ENCODE measurements at places on chromosomes 16 and 17.

GRCh38 chr17:4161192-4161966, 18.4 kb downstream of the CYB5D2 start:
- peak; percentile 82 for DNase-seq

DNA sequence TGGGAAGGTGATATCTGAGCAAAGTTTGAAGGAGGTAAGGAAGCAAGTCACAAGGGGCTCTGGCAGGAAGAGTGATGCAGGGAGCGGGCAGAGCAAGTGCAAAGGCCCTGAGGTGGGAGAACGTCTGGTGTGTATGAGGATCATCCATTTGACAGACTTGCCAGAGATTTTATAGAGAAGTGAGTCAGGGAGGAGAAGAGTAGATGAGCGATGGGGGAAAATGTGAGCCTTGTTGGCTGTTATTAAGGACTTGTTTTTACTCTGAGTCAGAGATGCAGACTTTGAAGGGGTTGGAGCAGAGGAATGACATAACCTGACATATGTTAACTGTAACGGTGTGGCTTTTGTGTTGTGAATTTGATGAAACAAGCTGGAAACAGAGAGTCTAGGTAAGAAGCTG, 3.5 kb upstream of the CLEC10A start:
- DNase-seq: peak; percentile 17

DNA sequence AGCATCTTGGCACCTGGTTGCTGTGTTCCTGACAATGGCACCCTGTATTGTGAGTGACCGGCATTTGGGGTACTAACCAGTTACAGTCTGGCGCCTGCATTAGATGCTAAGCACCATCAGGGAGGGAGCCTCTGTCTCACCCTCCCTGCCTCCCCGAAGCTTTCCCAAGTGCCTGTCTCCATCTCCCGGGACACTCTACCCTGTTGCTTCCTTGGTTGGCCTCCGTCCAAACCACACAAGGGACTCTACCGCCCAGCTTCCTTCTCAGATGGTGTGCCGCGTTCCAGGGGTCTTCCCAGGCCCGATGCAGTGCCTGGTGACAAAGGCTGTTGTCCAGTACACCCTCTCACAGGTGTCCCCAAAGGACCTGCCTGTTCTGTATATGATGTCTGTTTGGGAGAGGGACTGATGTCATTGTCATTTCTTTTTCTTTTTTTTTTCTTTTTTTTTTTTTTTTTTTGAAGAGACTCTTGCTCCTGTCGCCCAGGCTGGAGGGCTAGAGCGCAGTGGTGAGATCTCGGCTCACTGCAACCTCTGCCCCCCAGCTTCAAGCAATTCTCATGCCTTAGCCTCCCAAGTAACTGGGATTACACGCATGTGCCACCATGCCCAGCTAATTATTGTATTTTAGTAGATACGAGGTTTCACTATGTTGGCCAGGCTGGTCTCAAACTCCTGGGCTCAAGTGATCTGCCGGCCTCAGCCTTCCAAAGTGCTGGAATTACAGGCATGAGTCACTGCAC, 6.7 kb downstream of the SNN start:
- DNase-seq: no peak

GRCh38 chr16:57058291-57058861, 34.0 kb upstream of the CPNE2 start:
- DNase-seq: no peak

- DNase-seq: no peak
Observed at GRCh38 chr17:82978765-82979349, 100.6 kb upstream of the METRNL start.

DNA sequence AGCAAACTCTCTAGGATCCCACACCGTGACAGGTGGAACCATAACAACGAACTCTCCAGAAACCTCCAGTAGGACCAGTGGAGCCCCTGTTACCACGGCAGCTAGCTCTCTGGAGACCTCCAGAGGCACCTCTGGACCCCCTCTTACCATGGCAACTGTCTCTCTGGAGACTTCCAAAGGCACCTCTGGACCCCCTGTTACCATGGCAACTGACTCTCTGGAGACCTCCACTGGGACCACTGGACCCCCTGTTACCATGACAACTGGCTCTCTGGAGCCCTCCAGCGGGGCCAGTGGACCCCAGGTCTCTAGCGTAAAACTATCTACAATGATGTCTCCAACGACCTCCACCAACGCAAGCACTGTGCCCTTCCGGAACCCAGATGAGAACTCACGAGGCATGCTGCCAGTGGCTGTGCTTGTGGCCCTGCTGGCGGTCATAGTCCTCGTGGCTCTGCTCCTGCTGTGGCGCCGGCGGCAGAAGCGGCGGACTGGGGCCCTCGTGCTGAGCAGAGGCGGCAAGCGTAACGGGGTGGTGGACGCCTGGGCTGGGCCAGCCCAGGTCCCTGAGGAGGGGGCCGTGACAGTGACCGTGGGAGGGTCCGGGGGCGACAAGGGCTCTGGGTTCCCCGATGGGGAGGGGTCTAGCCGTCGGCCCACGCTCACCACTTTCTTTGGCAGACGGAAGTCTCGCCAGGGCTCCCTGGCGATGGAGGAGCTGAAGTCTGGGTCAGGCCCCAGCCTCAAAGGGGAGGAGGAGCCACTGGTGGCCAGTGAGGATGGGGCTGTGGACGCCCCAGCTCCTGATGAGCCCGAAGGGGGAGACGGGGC, 1.3 kb downstream of the SPN start:
- no peak for DNase-seq

DNA sequence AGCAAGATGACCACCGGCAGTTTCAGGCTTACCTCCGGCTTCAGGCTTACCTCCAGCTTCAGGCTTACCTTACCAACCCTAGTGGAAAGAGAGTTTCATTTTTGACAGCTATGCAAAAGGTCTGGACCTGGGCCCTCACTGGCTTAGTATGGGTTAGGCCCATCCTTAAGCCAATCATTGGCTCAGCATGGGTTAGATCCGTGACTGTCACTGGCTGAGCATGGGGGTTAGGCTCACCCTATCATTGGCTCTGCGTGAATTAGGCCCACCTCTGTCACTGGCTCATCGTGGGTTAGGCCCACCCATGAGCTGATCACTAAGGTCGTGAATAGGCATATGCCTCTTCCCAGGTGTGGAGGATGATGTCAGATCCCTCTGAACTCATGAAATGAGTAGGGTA, 8.1 kb downstream of the NDE1 start:
- DNase-seq: no peak

DNA sequence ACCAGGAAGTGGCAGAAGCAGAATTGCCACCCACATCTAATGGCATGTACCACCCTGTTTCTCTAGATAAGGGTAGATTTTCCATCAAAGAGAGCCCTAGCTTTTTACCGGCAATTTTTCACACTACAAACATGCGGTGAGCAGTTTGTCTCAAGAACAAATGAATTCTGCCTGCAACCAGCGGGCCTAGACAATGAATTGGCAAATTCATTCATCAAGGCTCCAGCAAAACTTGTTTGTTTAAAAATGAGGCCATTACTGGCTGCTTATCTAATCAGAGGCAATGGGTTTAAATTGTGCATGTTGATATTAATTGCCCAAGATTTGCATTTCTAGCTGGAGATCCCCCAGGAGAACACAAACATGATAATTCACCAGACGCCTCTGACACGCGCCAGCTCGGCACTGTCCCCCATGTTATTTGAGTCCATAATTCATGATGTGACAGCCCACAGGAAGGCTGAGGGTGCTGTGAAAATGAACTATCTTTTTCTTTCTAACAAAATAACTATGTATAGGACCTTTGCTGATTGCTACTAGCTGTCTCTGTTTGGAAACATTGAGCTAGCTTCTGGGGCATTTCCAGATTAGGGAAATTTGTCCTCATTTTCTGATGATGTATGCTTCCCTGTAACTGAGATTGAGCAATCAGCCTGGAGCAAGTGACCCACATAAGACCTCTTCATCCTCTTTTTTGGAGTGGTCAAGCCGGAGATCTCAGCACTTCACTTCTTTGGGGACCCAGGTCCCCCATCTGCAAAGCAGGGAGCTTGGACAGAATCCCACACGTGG, 80.8 kb downstream of the CNGB1 start:
- DNase-seq: no peak

- no peak for DNase-seq
Observed at GRCh38 chr16:26019381-26020242, 327.9 kb downstream of the HS3ST4 start.

DNA sequence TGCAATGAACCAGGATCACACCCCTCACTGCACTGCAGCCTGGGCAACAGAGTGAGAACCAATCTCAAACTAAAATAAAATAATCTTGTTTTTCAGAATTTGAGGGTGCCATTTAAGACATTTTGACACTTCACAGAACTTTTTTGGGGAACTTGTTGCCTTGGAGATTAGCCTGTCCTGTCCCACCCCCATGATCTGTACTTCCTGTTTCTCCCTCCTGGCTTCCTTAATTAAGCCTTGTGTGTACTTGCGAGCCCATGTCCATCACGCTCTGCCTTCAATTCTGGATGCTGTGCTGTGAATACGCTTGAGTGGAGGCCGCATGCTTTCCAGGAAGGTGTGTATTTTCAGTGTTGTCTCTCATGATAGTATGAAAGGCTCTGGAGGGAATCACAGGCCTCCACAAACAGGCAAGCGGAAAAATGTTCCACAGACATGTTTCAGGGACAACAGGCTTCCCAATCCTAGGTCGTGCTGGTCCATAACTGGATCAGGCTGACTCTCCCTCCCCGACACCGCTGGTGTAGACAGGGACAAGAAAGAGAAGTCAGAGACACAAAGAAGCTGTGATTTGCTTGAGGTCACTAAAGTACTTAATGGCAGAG, 56.9 kb downstream of the NOS2 start:
- DNase-seq: no peak

- DNase-seq: no peak
Observed at GRCh38 chr16:13833515-13833914, 86.4 kb upstream of the ERCC4 start.

GRCh38 chr16:84086341-84086740, 30.4 kb downstream of the MBTPS1 start:
- DNase-seq: no peak

- no peak for DNase-seq
Observed at GRCh38 chr16:30094541-30095165, 1.4 kb downstream of the YPEL3 start.

- DNase-seq: no peak
Observed at GRCh38 chr17:76952402-76952801, 84.2 kb downstream of the MGAT5B start.

GRCh38 chr17:3983606-3984484, 19.6 kb upstream of the ATP2A3 start:
- peak; percentile 37 for DNase-seq

- peak; percentile 26 for DNase-seq
Observed at GRCh38 chr16:31181102-31181830, 1.3 kb downstream of the FUS start.

DNA sequence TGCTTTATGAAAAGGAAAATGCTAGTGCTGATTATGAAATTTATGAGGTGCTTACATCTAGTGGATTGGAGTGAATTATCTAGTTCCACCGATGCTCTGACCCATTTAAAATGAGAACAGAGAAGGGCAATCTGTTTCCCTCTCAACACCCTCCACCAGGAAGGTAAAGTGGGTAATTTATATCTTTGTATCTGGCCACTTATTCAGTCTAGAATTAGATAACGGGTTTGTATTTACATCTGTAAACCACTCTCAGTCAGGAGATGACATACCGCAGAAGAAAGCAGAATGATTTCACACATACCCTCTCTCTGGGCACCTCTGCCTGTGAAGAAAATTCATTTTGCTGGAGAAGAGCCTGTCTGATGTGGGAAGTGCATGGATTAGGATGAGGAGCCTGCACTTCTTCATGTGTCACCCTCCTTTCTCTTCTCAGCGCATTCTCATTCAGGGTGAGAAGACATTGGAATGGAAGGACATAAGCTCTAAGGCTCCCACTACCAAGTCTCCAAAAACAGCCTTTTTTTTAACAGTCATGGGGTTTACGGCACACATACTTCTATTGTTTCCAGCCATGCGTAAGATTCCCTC, 646.7 kb upstream of the SALL1 start:
- no peak for DNase-seq

GRCh38 chr17:32610943-32611342, 124.2 kb downstream of the CDK5R1 start:
- DNase-seq: no peak

DNA sequence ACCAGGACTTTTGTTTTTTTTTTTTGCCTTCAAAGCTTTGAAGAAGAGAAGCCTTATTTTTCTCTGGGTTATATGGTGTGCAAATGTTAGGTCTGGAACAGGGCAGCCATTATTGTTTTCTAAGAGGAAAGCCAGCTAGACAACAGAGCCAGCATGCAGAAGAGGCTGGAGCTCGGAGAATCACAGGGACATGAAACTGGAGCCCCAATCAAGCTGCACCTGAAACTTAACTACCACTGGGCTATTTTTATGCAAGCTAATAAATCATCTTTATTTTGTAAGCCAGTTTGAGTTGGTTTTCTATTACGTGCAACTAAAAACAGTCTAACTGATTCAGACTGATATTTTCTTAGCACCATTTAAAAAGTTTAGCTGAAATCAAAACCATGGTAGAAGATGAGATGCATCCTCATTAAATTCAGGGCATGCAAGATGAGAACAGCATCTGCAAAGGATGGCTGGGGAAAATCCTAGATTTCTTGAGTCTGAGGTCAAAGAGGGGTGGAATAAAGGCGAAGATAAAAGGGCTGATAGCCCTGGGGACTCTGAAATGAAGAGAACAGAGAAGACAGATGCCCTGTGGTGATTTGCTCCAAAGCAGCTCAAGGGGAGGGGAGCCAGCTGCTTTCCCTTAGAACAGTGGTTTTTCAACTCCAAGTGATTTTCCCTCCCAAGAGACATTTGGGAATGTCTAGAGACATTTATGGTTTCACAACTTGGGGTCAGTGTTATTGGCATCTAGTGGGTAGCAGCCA, 177.1 kb upstream of the WSCD1 start:
- DNase-seq: no peak

- no peak for DNase-seq
Observed at GRCh38 chr16:30604316-30604947, 5.8 kb downstream of the ZNF689 start.

- DNase-seq: no peak
Observed at GRCh38 chr16:69169607-69170352, 17.2 kb upstream of the SNTB2 start.

- DNase-seq: no peak
Observed at GRCh38 chr16:8733849-8734540, 59.6 kb downstream of the ABAT start.

- DNase-seq: no peak
Observed at GRCh38 chr17:616407-616806, 98.2 kb downstream of the VPS53 start.

GRCh38 chr16:80389338-80389737, 151.5 kb upstream of the DYNLRB2 start:
- DNase-seq: no peak

DNA sequence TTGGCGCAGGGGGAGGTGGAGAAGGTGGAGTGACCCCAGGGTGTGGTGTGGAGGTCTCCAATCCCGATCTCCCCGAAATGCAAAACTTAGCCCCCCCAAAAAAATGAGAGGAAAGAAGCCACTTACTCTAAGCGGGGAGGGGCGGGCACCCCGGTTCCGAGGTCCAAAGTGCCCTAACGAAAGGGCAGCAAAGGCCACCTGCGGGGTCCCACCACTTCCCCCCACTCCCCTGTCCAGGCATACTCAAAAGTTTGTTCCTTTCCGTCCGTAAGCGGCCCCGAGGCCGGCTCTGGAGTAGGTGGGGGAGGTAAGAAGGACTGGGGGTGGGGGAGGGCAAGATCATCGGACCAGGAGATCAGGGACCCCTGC, 1.1 kb downstream of the TOX3 start:
- DNase-seq: no peak

- DNase-seq: peak; percentile 16
Observed at GRCh38 chr17:63398680-63399079, 47.4 kb downstream of the CYB561 start.

Measured in astrocyte of the spinal cord (primary cell).